Nucleus accumbens (tissue), 56 donors: ENCODE measurements at places on chromosomes 1 and 21.

DNA sequence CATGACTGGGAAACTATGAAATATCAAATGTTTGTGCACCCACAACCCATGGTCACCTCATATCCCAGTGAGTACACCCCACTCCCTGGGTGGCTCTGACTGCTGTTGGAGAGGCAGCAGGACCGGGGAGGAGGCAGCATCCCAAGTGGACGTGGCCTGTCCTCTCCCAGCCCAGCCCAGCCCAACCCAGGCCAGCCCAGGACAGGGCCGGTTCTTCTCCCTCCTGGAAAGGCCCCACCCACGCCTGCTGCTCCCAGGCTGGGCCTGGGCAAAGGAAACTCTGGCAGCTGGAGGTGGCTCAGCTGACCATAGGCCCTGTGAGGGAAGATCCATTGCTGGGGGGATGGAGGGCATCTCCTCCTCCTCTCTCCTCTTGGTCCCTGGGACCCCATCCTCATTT lies 19.1 kb downstream of the MATN1 start:
- DNase-seq, result no peak

- DNase-seq, result no peak
Observed at GRCh38 chr1:5974631-5975030, 17.6 kb downstream of the NPHP4 start.

DNA sequence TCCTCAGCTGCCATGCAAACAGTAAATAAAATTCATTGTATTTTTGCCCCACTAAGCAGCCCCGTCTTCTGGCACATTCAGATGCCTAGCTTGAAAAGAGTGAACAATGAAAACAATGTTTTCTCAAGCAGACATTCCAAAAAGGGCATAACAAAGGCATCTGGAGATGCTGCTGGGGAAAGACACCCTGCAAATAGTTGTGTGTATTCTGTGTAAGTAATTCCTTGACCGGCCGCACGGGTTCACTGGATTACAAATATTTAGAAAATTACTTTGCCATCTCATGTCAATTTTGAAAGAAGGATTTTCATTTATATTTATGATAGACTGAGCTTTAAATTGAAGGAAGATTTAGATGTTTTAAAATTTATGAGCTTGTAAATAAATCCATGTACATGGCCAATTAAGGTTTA lies 142.2 kb downstream of the SLC45A1 start:
- no peak for DNase-seq

- DNase-seq, result no peak
Observed at GRCh38 chr1:37599940-37600339, 4.2 kb upstream of the GNL2 start.

DNA sequence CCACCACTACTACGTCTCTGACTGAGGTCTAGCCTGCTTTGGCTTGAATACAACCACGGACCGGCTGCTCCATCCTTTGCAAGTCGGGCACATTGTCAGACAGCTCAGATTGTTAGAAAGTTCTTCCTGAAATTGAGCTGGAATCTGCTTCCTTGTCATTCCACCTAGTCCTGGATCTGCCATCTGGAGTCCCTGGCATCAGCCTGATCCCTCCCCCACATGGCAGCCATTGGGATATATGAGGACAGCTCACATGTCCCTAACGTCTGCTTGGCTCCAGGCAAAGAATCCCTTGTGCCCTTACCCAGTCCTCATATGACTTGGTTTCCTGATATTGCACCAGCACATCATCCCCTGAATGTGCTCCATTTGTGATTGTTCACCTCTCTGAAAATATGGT lies 56.3 kb upstream of the SYT6 start:
- DNase-seq, result no peak

DNA sequence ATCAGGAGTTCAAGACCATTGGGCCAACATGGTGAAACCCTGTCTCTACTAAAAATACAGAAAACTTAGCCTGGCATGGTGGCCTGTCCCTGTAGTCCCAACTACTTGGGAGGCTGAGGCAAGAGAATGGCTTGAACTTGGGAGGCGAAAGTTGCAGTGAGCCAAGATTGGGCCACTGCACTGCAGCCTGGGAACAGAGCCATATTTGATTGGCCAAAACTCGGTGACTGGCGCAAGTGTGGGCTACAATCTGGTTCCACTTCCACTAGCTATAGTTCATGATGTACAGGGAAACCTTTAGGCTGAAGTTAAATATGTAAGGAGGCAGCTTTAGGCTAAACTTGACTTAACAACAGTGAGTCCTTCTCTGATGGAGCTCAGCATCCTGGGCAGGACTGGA lies 20.2 kb downstream of the SLC30A10 start:
- no peak for DNase-seq

DNA sequence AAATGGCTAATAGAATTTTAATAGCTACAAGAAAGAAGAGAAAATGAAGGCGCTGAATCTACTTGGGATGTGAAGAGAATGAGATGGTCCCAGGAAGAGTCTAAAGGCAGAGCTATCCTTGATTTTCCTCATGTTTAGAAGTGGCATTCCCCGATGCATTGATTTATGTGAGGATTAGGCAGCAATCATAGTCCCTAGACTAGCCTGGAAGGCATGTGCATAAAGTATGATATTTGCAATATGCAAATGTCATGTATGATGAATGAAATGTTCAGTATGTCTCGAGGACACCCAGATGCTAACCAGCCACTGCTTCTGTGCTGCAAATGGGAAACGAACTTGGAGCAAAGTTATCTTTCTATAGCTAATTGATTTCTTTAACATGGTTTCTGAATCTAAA lies 641.5 kb upstream of the PLXNA2 start:
- DNase-seq, result no peak

GRCh38 chr1:173753830-173754229 lies 39.0 kb downstream of the KLHL20 start:
- DNase-seq, result no peak

GRCh38 chr1:167268347-167268787 lies 47.7 kb downstream of the POU2F1 start:
- no peak for DNase-seq

GRCh38 chr1:5385096-5385799 lies 607.0 kb downstream of the NPHP4 start:
- DNase-seq, result no peak

GRCh38 chr1:19033926-19034680 lies 77.6 kb upstream of the IFFO2 start:
- DNase-seq, result no peak

DNA sequence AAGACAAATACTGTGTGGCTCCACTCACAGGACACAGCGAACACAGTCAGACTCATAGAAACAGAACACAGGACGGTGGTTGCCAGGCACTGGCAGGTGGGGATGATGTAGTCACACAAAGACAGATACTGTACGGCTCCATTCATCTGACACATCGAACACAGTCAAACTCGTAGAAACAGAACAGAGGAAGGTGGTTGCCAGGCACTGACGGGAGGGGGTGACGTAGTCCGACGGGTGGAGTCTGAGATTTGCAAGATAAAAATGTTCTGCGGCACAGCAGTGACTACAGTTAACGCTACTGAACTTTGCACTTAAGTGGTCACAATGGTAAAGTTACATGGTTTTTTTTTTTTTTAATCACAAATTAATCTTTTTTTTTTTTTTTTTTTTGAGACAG lies 18.7 kb downstream of the C21orf58 start:
- DNase-seq, result peak; percentile 41

- no peak for DNase-seq
Observed at GRCh38 chr1:244296447-244296846, 155.3 kb downstream of the ADSS2 start.

- DNase-seq, result peak; percentile 22
Observed at GRCh38 chr1:170698301-170699275, 34.7 kb downstream of the PRRX1 start.
